AG10803 (cell line): ENCODE measurements at places on chromosomes 2 and 18.

DNA sequence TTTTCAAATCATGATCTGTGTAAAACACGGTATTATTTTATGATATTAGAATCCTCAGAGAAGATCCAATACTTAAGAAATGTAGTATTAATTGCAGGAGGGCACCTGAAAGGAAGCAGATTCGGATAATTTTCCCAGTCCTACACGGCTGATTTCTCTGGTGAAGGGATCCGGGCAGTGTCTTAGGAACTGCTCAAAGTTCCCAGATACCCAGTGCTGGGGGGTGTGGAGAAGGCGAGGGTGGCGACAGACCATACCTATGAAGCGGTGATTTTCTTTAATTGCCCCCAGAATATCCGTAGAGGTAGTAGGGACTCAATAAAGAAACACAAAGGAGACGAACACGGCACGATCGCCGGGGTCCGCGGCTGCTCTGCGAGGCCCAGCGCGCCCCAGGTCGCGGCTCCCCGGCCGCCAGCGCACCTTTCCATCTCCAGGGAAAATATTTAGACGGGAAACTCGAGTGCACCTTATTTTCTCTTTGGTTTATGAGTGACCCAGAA is 1.4 kb upstream of the SOX11 start:
- no peak for DNase-seq

- DNase-seq = peak; percentile 13
Observed at GRCh38 chr2:70474256-70474848, 79.3 kb downstream of the TGFA start.

GRCh38 chr2:242057379-242058040 is 188.0 kb downstream of the RTP5 start:
- DNase-seq = no peak

GRCh38 chr2:15243762-15244161 is 317.4 kb downstream of the NBAS start:
- DNase-seq = no peak

DNA sequence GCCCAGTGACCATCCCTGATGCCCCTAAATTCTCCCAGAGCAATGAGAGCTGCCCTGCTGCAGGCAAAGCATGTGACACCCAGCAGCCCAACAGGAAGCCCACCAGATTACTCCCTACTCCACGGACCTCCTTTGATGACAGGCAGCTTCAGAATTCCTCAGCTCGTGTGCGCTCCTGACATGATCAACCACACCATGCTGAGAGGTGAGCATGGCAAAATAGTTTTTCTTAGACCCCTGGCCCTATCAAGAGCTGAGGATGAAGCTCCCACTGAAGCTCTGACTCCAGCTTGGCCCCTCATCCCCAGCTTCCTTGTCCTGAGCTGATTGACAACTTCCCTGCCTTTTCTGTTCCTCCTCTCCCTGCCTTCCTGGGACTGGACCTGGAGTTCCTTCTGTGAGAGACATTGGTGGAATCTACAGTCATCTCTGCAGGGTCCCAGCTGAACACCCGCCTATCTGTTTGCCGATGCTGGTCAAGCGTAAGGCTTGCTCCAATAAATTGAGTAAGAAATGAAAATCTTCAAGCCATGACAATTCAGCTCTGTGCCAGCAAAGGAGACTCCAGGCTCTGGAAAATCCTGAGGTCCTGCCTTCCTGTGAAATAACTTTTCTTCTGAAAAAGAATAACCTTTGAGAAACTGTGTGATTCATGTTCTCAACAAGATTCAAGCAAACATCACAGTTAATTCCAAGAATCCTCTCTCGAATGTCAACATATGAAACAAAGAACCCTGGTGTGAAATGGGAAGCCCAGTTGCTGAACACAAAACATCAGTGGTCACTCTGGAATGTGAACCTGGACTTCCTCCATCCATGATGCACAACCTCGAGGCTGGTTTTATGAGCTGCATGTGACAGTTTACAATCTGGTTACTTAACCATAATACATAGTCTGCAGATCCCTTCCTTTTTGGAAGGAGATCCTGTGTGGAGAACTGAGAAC is 201.1 kb downstream of the SPP2 start:
- peak; percentile 99 for DNase-seq

DNA sequence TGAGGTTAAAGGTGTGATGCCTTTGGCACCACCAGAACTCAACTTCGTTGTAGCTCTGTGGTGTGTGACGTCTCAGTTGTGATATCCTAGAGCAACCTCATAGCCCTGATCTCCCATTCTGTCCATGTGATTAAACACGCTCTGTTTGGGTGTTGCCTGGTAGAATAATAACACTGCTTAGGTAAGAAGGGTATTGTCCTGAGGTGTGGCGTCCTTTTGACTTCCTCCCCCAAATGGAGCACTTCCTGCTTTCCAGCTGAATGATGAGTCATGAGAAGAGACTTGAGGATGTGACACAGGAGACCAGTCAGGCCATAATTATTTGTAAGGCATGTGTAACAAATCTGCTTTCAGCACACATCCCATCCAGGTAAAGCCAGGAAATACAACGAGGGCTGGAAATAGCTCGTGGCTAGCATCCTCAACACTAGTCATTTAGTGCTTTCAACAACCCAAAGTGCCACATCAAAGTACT is 100.7 kb downstream of the RAPGEF4 start:
- DNase-seq = peak; percentile 53

DNA sequence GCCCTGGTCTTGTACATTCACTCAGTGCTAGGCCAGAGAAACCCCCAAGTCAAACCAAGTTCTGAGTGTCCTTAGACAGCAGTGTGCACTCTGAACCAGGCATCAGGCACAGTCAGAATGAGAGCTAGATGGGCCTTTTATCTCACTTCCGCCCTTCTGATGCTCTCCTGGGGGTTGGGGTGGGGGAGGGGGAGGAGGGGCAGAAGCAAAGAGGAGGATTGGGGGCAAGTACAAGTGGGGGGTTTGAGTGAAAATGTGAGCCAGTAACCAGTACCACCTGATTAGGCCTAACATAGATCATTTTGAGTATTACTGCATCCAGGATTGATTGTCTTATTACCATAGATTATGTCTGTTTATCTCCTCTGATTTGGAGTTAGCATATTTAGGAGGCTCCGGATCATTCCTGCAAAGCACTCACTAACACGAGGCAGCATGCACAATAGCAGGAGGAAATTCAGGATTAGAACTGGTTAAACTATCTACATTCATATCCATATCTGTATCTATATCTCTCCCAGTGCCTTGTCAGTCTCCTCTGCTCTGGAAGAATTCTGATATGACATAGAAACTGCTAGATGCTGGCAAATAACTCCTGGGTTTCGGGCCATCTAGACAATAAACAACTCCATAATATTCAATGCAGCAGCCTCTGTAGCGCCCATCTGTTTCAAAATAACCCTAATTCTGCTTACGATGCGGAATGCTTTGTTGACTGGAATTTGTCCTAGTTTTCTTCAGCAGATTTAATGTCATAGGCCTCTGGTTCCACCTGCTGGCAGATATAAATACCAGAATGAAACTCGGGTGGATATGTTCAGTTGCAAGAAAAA is 149.1 kb downstream of the RHBDD1 start:
- peak; percentile 86 for DNase-seq

- no peak for DNase-seq
Observed at GRCh38 chr2:66667301-66667700, 232.4 kb downstream of the MEIS1 start.

DNA sequence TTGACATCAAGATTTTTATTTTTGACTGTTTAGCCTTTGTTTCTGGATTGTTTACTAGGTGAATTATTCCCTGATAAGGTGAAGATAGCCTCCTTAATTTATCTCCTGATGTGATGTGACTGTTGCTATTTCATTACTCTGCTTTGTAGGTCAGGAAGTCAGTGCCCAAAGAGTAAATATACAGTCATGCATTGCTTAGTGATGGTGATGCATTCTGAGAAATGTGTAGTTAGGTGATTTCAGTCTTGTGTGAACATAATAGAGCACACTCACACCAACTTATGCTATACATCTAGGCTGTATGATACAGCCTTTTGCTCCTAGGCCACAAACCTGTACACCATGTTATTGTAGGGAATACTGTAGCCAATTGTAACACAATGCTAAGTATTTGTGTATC is 102.4 kb upstream of the THUMPD2 start:
- no peak for DNase-seq

DNA sequence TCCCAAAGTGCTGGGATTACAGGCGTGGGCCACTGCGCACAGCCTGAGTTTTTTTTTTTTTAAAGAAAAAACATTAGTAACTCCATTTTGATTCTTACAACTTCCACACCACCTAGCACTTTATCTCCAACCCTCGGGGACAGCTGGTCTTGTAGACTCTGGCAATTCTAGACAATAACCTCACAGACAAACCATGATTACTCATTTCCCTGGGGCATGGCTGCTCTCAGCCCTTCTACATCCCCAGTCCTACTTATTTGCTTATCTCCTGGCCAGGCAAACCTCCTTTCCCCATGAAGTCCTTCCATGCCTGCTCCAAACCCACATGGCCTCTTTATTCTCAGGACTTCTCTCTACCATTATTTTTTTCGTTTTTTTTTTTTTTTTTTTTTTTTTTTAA is 91.1 kb downstream of the ACTR3 start:
- DNase-seq = peak; percentile 41

DNA sequence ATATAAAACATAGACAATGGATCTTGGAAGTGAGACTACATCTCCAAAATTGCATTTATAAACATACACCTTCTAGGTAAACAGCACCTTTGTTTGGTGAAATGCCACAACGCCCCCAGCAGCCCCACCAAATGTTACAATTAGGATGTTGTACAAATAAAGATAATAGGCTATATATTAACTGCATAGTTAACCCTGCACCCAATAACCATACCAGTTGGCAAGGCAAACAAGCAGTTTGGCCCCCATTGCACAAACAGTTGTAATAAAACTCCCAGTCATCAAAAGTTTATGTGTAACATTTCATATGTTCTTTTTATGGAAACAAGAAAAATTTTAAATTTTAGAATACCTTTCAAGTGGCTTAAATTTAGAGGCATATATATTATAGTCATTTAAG is 67.3 kb downstream of the PRPF40A start:
- DNase-seq = no peak

DNA sequence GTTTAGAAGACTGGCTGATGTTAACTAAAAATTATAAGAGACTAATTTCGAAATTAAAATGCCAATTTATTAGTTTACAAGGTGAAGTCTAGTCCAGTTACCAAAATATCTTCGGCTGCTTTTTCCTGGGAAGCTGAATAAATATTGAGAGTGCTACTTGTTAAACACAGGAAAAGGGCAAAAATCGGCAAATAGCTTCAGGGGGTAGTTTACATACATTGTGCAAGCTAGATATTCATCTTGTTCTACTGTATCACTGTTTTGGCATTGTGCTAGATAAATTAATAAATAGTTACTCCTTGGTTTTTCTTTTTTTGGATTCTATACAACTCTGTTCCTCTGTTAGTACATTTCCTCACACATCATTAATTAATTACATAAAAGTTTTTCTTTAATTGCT is 29.3 kb downstream of the NHEJ1 start:
- no peak for DNase-seq

- peak; percentile 31 for DNase-seq
Observed at GRCh38 chr2:56313500-56313921, 129.7 kb downstream of the CCDC85A start.

DNA sequence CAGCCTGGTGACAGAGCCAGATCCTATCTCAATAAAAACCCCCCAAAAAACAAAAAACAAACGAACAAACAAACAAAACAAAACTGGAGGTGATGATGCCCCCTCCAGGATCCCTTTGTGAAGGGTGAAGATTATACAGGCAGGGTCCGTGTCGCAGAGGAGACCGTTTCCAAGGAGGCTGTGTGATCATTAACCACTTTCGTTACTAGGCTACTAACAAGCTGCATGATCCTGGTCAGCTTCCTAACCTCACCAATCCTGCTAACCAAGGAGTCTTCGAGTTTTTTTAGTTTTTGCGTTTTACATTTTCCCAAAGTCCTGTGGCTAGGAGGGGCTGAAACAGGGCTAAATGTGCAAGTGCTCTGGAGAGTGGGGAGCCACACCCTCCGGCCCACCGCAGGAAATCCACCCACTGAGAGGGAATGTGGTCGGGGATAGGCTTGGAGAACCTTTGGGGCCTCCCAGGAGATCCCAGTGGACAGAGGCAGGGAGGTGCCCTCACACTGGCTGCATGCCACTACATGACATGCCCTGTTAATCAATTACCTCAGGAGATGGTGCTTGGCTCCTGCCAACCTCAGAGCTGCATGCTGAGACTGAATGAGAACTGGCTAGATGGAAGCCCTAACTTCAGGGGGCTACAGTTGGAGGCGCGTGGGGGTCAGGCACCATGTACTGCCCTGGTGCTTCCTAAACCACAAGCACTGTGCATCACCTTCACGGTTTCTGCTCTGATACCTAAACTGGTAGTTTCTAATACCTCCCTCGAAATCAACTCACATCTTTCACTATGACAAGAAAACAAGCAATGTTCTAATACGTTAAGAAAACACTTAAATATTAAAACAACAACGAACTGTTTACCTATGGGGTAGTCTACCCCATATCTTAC is 67.5 kb upstream of the RGPD5 start:
- no peak for DNase-seq

- DNase-seq = no peak
Observed at GRCh38 chr18:38526922-38527321, 961.3 kb upstream of the CELF4 start.

- no peak for DNase-seq
Observed at GRCh38 chr2:38778687-38779082, 675 bp downstream of the GEMIN6 start.

DNA sequence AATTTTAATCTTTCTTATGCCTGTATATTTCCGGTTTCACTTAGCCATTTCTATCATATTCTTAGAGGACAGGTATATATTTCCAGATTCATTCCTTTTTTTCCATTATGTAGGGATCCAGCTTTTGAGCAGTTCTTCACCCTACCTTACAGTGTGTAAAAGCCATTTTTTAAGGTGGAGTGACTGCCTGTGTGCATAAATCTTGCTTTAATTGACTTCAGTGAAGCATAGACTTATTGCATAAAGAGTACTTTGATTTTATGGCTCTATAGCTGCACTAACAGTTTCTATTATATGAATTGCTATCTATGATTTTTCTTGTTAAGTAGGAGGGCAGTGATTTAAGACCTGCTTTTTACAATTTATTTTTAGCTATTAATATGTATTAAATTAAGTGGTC is 132.6 kb downstream of the NYAP2 start:
- DNase-seq = no peak

DNA sequence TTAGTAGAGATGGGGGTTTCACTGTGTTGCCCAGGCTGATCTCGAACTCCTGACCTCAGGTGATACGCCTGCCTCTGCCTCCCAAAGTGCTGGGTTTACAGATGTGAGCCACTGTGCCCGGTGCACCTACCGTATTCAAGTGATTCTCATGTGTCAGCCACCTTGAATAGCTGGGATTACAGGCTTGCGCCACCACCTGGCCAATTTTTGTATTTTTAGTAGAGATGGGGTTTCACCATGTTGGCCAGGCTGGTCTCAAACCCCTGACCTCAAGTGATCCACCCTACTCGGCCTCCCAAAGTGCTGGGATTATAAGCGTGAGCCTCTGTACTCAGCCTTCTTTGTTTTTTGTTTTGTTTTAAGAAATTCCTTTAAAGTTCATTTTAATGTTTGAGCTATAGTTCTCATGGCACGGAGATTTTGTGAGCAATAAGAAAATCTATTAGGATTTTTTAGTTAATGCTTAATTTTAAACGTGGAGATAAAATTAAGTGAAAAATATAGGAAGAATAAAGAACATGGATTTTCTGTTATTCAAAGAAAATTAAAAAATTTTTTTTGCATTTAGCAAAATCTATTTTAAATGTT is 242.6 kb downstream of the PHLPP1 start:
- DNase-seq = peak; percentile 46

GRCh38 chr2:26765475-26766200 is 1.6 kb downstream of the SLC35F6 start:
- DNase-seq = no peak
